KBM-7 (cell line): ENCODE measurements at places on chromosomes 1 and 21.
A peak's percentile ranks its signal among the peaks of the same experiment; 100 is the strongest.

GRCh38 chr1:30768159-30768829 lies 10.7 kb upstream of the LAPTM5 start:
- DNase-seq, result no peak

DNA sequence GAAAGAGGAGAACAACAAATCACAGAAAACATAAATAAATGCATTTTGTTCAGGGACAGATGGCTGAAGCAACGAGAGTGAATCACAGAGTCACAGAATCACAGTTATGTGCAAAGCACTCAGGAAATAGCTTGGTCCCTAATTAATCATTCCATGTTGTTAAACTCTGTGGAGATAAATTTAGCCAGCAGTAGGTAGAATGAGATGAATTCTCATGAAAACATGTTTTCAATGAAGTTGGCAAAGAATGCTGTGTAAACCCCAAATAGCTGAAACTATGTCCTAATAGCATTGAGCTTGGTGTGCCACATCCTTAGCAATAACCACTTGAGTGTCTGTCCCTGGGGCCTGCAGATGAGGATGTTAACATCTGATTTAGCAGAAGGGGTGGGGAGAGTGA lies 20.4 kb downstream of the LEPR start:
- no peak for DNase-seq

DNA sequence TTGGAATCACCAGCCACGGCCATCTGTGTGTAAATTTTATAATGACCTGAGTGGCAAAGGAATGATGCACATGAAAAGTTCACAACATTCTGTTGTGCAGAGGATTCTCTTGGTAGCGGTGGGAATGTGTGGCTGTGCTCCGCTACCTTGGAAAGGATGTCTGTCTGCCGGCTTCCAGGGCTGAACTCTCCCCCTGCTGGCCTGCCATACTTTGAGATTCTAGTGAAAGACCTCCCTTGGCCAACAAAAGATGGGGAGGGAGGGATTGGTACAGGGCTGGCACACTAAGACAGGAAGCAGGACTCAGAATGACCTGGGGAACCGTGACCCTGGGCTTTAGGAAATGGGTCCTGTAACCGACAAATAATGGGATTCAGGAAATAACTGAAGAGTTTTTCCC lies 194.5 kb upstream of the PLD5 start:
- no peak for DNase-seq

GRCh38 chr1:199669916-199670315 lies 357.6 kb upstream of the NR5A2 start:
- no peak for DNase-seq

DNA sequence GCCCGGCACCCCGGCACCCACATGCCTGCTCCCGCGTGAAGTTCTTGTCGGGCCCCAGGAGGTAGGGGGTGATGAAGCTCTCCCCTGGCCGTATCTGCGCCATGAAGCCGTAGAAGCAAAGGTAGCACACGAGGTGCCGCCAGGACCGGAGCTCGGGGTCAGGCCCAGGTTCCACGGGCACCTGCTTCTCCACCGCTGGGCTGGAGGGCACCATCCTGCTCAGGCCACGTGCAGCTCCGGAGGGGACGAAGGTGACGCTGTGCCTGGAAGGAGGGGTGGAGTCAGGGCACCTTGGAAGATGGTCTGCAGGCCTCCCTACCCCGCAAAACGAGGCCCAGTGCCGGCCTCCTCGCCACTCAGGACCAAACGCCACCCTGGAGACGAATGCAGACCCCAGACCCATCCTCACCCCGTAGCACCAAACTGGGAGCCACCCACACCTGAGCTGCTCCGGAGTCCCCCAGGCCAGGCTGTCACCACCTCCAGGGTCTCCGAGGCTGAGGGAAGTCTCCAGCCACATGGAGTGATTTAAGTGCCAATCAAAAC lies 4.4 kb downstream of the SLC19A1 start:
- DNase-seq, result no peak

- no peak for DNase-seq
Observed at GRCh38 chr1:157090771-157091170, 8.8 kb downstream of the ETV3L start.

- no peak for DNase-seq
Observed at GRCh38 chr1:111990026-111990877, 784 bp upstream of the KCND3 start.

DNA sequence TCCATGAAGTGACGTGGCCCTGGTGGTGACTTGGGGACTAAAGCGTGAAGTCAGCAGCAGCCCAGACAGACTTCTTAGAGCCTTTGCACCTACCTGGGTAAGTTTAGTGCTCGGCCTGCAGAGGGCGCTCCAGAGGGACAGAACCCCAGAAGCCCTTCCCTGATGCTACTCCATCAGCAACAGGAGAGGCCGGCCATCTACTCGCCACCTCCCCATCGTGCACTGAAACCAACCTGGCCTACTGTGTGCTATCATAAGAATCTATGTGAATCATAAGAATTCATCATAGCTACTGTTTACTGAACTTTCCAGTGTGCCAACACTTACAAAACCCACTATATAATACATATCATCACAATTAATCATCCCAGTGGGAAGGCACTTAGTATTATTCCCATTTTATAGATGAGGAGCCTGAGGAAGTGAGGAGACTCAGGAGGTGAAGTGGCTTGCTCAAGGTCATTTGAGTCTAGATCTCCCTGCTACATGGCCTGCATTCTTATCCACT lies 7.9 kb upstream of the EDN2 start:
- peak; percentile 63 for DNase-seq

DNA sequence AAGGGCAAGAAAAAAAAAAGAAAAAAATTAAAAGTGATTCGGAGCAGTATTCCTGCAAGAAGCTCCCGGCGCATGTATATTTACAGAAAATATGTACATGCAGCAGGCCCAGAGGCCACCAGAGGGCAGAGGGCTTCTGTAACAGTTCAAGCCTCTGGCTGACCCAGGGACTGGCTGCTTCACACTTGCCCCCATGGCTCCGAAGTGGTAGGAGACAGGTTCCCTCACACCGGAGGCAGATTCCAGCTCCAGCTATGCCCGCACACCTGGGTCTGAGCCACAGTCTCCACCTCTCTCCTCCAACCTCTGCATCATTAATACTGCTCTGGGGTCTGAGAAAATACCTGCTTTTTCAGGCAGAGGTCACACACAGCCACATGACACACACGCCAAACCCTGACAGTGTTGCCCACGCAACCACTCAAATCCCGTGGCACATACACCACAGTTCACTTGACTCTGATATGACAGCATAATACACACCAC lies 2.2 kb upstream of the ARHGAP30 start:
- DNase-seq, result peak; percentile 60

- no peak for DNase-seq
Observed at GRCh38 chr1:76065270-76065669, 9.3 kb upstream of the ST6GALNAC3 start.

- no peak for DNase-seq
Observed at GRCh38 chr1:65344171-65344814, 35.0 kb downstream of the DNAJC6 start.

GRCh38 chr1:201535046-201535918 lies 3.6 kb upstream of the NAV1 start:
- DNase-seq, result no peak

GRCh38 chr21:45963232-45963570 lies 18.4 kb upstream of the COL6A1 start:
- no peak for DNase-seq

GRCh38 chr1:204041232-204041767 lies 31.6 kb upstream of the SOX13 start:
- no peak for DNase-seq

DNA sequence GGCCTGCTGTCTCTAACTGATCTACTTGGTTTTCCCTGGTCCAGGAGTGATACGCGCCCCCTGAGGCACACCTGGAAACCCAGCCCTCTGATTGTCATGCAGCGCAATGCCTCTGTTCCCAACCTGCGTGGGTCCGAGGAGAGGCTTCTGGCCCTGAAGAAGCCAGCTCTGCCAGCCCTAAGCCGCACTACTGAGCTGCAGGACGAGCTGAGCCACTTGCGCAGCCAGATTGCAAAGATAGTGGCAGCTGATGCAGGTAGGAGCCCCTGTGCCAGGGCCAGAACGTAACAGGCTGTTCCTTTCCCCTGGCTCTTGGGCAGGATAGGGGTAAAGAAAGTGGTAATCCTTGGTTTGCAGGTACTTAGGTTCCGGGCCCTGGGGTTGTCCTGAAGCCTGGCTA lies 6.8 kb downstream of the MTFR1L start:
- DNase-seq, result no peak
